Glutamatergic neuron (in vitro differentiated cells): ENCODE measurements at places on chromosomes 2 and 18. TPM values are rescaled to one million over a fixed set of nuclear protein-coding genes. Genes with fewer than 3 reads are reported as not detected.

SKA1 gene
- total RNA-seq = 2.0 TPM

DNA sequence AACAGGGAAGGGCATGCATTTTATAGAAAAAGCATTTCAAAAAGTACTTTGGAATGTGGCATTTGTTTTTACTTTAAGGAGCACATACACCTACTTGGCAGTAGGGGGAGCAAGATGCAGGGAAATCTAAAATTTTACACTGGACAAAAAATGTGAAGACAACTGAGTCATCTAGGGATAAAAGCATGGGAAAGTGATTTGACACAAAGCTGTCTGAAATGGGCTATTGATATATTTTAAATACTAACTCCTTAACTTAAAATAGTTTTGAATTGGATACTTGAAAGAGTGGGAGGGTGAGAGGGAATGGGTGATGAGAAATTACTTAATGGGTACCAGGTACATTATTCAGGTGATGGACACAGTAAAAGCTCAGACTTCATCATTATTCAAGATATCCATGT lies 15.8 kb downstream of the TMEM200C start:
- no peak for DNase-seq

- DNase-seq = peak; percentile 88
Measured at GRCh38 chr2:43224131-43224570, 2.3 kb downstream of the ZFP36L2 start.

ZSWIM2 gene
- not detected for total RNA-seq

DNA sequence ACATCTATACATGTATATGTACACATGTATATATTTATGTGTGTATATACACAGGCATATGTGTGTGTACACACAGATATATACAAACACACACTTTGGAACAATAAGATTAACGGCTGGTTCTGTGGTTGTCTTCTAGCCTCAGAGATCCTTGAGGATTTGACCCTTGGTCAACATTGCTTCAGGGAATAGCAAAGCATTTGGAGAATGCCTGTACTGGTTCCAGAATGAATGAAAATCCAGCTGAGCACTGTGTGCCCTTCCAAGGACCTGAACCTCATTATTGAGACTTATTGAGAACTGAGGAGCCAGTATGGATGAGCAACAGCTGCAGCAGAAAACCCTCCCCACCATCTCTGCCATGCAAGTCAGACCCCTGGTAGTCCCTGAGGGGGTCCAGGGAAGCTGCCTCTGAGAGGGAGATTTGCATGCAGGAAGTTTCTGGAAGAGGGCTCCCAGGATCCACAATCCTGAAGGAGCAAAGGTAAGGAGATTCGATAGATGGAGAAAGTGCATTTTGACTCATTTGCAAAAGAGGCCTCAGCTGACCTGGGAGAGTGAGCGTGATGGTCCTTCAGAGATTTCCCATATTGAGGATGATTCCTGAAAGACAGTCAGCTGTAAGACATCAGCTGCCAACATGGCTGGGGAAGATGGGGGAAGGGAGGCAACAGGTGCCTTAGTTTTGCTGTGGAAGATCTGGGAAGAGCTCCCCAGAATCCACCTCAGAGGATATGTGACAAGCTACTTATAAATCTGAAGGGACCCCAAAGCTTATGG lies 166.6 kb upstream of the NCKAP5 start:
- no peak for DNase-seq

DNA sequence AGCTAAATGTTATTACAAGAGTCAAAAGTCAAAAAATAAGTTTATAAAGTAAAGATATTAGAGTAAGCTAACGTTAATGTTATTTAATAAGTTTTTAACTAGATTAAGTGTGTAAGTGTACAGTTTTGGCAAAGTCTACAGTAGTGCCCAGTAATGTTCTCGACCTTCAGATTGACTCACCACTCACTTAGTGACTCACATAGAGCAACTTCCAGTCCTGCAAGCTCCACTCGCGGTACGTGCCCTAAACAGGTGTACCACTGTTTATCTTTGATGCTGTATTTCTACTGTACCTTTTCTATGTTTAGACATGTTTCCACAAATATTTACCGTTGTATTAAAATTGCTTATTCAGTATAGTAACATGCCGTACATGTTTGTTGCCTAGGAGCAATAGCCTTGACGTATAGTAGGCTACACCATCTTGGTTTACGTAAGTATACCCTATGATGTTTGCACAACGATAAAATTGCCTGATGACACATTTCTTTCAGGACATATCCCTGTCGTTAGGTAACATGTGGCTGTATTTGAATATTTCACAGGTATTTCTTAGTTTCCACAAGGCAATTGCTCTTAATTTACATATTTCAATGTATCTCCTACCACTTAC lies 1641.9 kb upstream of the PIK3C3 start:
- no peak for DNase-seq

NT5DC4 gene
- total RNA-seq = not detected

- no peak for DNase-seq
Measured at GRCh38 chr2:57373530-57373929, 673.1 kb upstream of the VRK2 start.

DNA sequence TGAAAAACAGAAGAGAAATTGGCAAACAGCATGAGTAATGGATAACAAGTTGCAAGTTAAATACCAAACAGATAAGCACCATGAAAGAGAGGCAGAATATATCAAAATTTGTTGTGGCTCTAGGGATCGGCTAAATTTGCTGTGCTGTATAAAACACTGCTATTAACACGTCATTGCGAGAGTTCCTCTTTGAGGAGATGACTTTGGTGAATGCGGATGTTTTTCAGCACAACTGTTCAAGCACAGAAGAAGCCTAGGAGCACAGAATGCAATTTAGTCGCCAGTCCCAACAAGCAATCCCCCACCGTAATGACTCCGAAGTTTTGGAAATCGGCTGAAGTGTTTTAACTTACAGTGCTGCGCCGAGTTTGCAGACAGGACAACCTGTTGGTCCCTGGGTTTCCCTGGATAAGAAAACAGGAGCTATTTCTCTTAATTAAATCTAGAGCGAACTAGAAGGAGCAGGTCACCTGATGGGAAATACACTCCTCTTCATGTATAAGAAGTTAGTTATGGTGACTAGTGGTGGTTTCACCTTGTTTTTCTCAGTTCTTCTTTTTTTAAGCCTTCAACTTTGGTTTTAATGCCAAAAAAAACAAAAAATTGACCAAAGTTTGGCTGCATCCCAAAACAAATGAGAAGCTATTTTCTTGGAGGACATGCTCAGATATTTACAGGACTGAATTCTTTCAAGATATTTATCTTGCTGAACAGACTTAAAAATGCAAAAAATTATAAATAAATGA lies 454.1 kb upstream of the SALL3 start:
- no peak for DNase-seq

- no peak for DNase-seq
Measured at GRCh38 chr2:122132147-122132691, 376.8 kb downstream of the TSN start.

- DNase-seq = no peak
Measured at GRCh38 chr2:6739547-6739946, 126.2 kb downstream of the CMPK2 start.

GALNT1 gene
- total RNA-seq = 65.3 TPM

FLACC1 gene
- total RNA-seq = 1.2 TPM

GRCh38 chr18:7307030-7307429 lies 76.1 kb downstream of the LRRC30 start:
- no peak for DNase-seq

DNA sequence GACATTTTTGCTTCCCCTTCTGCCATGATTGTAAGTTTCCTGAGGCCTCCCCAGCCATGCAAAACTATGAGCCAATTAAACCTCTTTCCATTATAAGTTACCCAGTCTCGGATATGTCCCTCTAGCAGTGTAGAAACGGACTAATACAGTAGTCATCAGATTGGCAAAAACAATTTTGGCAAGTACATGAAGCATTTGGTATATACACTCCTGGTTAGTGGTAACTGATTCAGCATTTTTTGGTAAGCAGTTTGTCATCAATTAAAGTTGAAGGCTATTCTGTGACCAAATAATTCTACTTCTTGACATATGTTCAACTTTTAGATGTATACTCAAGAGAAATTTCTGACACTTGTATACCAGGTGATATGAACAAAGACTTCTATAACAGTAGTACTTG lies 190.5 kb upstream of the STON1 start:
- no peak for DNase-seq

DAW1 gene
- not detected for total RNA-seq

CNNM4 gene
- 15.4 TPM for total RNA-seq

DNA sequence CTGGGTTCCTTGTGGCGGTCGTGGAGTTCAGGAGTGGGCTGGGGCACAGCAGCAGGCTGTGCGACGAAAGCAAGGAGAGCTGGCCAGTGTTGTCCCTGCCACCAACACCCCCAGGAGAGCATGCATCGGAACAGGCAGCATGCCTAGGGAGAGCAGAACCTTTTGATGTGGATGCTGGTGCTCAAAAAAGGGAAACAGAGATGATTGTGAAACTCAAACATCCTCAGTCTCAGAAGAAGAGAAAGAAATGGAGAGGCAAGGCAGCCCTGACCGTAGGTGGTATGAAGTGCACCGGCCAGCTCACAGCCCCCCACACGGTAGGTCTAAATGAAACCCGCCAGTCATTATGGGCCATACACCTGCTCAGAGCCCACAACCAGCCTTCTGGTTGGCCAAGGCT lies 253.4 kb downstream of the GBX2 start:
- no peak for DNase-seq

- DNase-seq = no peak
Measured at GRCh38 chr2:183035954-183036669, 2.1 kb downstream of the NCKAP1 start.

DNA sequence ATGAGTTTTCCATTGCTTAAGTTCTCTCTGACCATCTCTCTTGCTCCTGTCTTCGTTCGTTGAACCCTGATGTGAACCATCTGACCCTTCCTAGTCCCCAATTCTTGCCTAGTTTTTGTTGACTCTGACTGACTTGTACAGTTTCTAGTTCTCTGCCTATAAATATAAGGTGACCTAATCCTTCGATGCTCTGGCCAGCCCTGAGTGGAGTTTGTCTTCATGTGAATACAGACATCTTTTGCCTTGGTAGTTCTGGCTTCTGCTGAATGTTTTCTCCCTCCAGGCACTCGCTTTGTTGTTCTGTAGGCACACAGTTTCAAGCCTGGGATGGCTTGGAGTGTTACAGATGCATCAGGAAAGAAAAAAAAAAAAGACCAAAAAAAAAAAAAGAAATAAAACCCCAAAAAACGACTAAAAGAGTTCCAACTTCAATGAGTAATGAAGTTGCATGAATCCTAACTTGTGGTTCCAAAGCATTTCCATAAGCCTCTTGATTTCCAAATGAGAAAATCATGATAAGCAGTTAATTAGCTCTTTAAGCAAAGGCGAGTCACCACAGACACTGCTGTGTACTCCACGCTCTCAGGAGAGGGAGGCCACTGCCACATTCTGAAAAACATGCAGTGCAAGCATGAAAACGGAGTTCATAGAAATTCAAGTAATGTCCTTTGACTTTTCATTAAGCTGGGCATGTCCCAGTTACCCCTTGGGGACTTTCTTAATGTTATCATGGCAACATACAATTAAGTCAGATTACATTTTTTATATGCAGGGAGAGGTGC lies 165.2 kb downstream of the TDRD15 start:
- no peak for DNase-seq

DNA sequence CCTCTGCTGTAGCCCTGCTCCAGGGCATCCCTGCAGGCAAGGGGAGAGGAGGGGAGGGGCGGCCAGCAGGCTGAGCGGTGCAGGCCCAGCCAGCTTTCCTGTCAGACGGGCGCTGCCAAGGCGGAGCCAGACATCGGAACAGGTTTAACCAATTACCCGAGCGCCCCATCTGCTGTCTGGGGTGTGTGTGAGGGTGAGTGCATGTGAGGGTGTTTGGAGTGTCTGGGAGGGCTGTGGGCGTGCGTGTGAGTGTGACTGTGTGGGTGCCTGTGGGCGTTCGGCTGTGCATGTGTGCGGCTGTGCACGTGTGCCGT lies 20.0 kb downstream of the EMX1 start:
- DNase-seq = no peak

- DNase-seq = no peak
Measured at GRCh38 chr2:117786520-117786919, 28.0 kb upstream of the DDX18 start.

DNA sequence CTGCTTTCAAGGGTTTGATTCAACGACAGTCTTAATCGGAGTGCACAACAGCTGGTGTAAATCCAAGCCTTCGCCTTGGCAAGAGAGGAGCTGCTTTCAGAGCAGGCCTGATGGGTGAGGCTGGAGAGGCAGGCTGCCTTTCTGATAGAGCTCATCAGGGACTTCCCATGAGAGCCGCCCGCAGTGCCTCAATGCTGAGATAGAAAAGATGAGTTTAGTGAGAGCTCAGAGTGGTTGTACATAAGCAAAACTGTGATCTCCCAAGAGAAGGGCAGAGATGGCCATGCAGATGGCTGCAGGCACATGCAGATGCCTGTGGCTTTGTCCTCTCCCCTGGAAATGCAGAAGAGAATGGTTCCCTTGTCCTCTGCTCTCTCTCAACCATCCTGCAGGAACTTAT lies 122.1 kb downstream of the ARL4C start:
- DNase-seq = peak; percentile 46

C1D gene
- 16.8 TPM for total RNA-seq

CFC1 gene
- 1.8 TPM for total RNA-seq

GRCh38 chr18:79434607-79435401 lies 39.1 kb downstream of the NFATC1 start:
- DNase-seq = no peak

GRCh38 chr2:129062146-129062912 lies 743.7 kb upstream of the HS6ST1 start:
- DNase-seq = no peak

UPP2 gene
- not detected for total RNA-seq

DNA sequence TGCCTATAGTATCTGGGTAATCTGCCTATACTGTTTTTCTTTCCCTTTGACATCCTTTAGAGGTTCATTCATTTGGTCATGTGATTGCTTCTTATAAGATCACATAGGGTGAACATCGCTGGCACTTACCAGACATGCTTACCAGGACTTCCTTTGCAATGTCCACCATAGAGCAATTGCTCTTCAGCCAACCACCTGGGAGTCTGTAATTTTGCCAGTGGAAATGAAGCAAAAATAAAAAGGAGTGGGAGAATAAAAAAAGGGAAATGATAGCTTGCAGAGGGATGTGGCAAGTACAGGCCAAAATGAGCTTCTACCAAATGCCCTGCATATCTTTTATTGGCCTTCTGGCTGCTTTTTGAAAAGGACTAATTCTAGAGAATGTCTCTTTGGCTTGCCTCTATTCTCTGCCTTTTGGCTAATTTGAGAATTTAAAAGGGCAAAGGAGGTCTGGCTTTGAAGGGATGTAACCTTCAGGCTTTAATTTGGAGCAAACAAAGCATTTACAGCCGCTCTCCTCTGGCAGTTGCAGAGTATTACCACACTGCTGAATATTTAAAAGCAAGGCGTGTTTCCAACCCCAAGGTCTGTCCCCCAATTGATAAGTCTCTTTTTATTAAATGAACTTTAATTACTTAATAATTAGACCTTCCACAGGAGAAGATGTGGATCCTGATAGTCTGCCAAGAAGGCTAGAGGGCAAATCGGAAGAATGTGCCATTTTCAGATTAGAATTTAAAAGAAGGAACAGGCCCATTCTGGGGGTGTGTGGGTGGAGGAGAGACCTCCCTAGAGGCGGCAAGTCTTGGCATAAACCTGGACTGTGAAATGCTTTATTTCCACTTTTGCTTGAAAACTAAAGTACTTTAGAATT lies 557.9 kb downstream of the DCC start:
- no peak for DNase-seq

ST8SIA3 gene
- total RNA-seq = 17.7 TPM
